ENCODE measurements at places on chromosomes 3 and 15.

- no peak for DNase-seq
- H3K27me3 ChIP-seq = peaks cover 22% of the 10 kb centered on the region
- H3K4me3 ChIP-seq = no peak overlapping the region
- H3K4me1 ChIP-seq = no peaks in the 10 kb centered on the region
Observed at GRCh38 chr3:63351159-63352007, 73.3 kb downstream of the SYNPR start.

GRCh38 chr3:23301819-23302218 is 98.7 kb downstream of the UBE2E2 start:
- H3K4me1 ChIP-seq = peaks cover 4% of the 10 kb centered on the region
- H3K4me3 ChIP-seq = no peak overlapping the region
- H3K27ac ChIP-seq = no peak overlapping the region

GRCh38 chr3:9914559-9915253 is 2.2 kb upstream of the IL17RC start:
- H3K4me3 ChIP-seq = peak overlapping the region; percentile 65
- H3K36me3 ChIP-seq = no peaks in the 10 kb centered on the region
- peaks cover 30% of the 10 kb centered on the region for H3K4me1 ChIP-seq
- peak overlapping the region; percentile 84 for H3K27ac ChIP-seq
- no peaks in the 10 kb centered on the region for H3K27me3 ChIP-seq

GRCh38 chr3:159257954-159258353 is 456.1 kb downstream of the MFSD1 start:
- DNase-seq = no peak
- no peak overlapping the region for H3K4me3 ChIP-seq
- no peak overlapping the region for H3K27ac ChIP-seq
- H3K4me1 ChIP-seq = no peaks in the 10 kb centered on the region
- no peaks in the 10 kb centered on the region for H3K27me3 ChIP-seq

DNA sequence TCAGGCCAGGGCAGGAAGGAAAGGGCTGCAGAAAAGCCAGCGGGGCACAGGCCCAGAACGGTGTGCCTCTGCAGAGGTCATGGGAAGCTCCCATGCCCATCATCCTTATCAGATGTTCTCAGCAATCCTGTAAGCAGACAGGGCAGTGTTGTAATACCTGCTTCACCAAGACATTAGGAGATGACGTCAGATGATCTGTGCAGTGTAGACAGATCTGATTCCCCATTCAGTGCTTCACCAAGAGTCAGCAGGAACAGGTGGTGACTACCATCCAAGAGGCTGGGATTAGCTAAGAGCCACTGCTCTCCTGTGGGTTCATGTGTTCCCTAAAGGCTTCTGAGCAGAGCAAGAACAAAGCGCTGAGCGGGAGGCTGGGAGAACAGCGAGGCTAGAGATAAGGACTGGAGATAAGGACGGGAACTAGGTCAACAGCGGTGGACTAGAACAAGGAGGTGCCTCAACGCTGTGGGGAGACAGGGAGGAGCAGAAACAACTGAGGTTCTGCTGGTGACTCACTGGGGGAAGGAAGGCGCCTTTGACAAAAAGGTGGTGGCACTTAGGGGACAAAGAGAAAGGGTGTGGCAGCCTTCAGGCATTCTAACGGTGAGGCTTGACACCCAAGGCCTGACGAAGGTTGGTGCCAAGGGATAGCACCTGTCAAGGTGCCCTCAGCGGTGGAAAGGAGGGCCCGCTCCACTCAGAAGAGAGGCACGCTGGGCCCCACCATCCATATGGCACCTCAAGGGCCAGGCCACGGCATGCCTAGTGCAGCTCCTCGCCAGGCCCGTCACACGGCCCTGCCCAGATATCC is 28.4 kb downstream of the CCDC12 start:
- H3K27me3 ChIP-seq = no peaks in the 10 kb centered on the region
- H3K4me3 ChIP-seq = no peak overlapping the region
- H3K27ac ChIP-seq = peak overlapping the region; percentile 92
